ENCODE measurements at places on chromosomes 6 and 20.

- DNase-seq, result no peak
Observed at GRCh38 chr6:84546427-84546914, 217.9 kb downstream of the TBX18 start.

GRCh38 chr6:79783670-79784394, 152.7 kb downstream of the SH3BGRL2 start:
- no peak for DNase-seq

GRCh38 chr6:130152908-130153510, 69.7 kb downstream of the SAMD3 start:
- no peak for DNase-seq

DNA sequence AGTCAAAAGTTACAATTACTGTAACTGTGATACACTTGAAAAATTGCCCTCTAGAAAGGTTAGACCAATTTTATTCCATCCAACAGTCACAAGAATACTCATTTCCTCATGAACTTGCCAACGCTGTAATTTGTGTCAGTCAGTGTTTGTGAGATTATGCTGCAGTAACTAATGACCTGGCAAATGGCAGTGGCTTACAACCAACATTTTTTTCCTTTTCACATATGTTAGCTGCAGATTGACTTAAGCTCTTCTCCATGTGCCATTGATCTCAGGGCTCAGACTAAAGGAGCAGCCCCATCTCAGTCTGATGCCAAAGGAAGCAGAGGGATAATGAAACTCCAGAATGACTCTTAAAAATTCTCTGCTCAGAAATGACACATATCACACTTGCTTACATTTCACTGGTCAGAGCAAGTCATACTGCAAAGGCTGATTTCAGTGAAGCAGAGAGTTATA, 92.3 kb upstream of the ELOVL5 start:
- DNase-seq, result no peak

- DNase-seq, result no peak
Observed at GRCh38 chr20:32056708-32057483, 4.9 kb downstream of the HCK start.

DNA sequence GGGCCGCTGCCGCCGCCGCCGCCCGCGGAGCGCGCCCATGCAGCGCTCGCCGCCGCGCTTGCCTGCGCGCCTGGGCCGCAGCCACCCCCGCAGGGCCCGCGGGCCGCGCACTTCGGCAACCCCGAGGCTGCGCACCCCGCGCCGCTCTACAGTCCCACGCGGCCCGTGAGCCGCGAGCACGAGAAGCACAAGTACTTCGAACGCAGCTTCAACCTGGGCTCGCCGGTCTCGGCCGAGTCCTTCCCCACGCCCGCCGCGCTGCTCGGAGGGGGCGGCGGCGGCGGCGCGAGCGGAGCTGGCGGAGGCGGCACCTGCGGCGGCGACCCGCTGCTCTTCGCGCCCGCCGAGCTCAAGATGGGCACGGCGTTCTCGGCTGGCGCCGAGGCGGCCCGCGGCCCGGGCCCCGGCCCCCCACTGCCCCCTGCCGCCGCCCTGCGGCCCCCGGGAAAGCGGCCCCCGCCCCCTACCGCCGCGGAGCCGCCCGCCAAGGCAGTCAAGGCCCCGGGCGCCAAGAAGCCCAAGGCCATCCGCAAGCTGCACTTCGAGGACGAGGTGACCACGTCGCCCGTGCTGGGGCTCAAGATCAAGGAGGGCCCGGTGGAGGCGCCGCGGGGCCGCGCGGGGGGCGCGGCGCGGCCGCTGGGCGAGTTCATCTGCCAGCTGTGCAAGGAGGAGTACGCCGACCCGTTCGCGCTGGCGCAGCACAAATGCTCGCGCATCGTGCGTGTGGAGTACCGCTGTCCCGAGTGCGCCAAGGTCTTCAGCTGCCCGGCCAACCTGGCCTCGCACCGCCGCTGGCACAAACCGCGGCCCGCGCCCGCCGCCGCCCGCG, 730 bp downstream of the INSM1 start:
- DNase-seq, result no peak

GRCh38 chr6:29764422-29765196, 41.4 kb downstream of the HLA-F start:
- no peak for DNase-seq

- DNase-seq, result no peak
Observed at GRCh38 chr6:4931530-4932227, 72.2 kb downstream of the RPP40 start.

GRCh38 chr6:16781348-16782169, 20.3 kb upstream of the ATXN1 start:
- no peak for DNase-seq

GRCh38 chr20:32528905-32529670, 56.0 kb downstream of the NOL4L start:
- DNase-seq, result no peak

DNA sequence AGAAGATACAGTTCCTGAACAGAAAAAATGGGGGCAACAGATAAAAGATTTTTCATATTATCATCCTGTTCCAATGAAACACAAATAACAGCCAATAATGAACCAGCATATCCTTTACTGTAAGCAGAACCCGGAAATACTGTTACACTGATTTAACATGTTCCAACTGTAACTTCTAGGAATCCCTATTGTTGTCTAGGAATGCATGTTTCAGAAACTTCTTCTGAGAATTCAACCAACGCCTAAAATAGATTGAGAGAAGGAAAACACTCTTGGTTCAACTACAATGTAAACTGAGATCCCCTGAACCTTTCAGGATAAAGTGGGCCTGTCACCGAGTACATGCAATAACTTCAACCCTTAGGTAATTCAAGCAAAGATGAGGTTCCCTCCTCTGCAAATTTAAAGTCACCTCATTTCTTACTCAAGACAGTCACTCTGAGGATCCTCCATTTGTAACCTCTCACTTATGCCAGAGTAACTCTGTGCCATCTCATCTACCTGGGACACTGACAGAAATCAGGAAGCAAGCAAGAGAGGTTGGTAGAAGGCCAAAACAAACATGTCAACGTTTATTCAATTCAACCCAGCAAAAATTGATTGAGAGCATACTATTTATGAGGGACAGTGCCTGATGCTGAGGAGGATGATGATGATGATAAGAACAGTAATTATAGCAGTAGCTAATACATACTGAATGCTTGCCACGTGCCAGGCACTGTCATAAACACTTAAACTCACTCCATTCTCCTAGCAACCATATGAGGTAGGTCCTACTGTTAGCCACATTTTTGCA, 14.1 kb downstream of the UBE3D start:
- DNase-seq, result no peak

DNA sequence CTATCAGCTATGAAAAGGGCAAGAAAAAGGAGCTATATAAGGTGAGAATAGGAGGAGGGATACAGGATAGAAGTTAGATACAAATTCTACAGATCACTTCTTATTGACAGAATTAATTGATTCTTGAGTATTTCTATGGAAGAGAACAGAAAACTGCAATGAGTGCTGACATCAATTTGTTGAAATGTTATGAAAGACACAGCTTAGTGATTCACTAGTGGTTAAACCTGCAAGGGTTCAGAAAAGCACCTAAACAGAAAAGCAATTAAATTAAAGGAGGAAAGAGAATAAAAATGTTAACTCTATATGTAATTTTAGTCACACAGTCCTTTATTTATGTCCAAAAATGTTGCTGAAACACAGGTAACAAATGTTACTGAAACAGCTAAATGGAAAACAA, 254.4 kb upstream of the RUNX2 start:
- DNase-seq, result no peak

GRCh38 chr20:53569005-53569404, 24.6 kb downstream of the ZNF217 start:
- no peak for DNase-seq
